ENCODE measurements at places on chromosomes 6 and 20. TPM values are rescaled to one million over a fixed set of nuclear protein-coding genes. Genes with fewer than 3 reads are reported as not detected.

The TNNC2 gene
- total RNA-seq, result not detected

The SNX3 gene
- 62.3 TPM for total RNA-seq

The HM13 gene
- total RNA-seq, result 147 TPM

The HFE gene
- total RNA-seq, result 14.1 TPM

GRCh38 chr6:111258615-111259088 is 171.3 kb downstream of the SLC16A10 start:
- no peak for DNase-seq

DNA sequence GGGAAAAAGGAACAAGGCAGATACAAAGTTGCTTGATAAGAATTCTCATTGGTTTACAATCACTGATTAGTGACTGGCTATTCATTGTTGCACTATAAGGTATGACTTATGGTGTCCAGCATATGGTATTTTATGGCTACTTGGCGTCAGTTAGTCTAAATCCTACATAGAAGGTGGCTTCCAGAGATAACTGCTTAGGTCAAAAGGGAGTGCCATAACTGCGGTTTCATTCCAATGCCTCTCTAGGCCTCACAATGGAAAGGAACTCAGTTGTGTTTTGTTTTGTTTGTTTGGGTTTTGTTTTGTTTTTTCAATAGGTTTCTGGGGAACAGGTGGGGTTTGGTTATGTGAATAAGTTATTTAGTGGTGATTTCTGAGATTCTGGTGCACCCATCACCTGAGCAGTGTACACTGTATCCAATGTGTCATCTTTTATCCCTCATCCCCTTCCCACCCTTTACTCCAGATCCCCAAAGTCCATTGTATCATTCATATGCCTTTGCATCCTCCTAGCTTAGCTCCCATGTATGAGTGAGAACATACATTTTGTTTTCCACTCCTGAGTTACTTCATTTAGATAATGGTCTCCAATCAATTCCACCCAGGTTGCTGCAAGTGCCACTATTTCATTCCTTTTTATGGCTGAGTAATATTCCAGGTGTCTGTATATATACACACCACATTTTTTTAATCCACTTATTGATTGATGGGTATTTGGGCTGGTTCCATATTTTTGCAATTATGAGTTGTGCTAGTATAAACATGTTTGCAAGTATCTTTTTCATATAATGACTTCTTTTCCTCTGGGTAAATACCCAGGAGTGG is 7.0 kb downstream of the GOPC start:
- DNase-seq, result no peak

DNA sequence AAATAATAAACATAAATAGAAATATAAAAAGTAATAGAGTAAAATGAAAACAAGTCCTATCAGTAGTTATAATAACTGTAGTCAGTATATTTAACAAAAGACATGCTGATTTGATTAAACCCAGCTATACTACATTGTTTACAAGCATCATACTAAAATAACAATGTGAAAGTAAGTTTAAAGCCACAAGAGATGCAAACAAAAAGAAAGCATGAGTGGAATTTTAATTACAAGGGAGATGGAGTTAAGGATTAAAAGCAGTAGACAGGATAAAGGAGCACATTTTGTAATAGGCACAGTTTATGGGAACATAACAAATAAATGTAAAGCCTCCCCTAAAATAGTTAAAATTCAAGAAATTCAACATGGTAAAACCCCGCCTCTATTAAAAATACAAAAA is 41.5 kb downstream of the SENP6 start:
- DNase-seq, result no peak

DNA sequence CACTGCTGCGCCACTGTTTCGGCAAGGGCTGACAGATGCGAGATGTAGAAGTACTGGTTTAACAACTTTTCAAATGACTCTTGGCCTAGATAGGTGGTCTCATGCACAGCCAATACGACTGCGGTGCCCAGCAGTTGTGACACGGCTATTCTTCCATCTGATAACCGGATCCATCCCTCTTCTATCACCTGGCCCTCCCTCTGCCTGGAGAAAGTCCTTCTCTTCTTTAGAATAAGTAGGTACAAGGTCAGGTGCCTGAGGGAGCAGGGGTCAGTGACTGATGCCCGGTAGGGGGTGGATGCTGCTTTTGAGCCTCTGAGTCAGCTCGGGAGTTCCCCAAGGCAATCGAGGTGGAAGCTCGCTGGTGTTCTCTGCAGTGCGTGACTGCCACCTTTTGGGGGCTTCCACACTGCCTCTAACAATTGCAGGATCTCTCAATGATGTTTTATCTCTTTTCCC is 166.8 kb upstream of the GRIK2 start:
- DNase-seq, result no peak

- no peak for DNase-seq
These were observed 71.4 kb upstream of the PCSK2 start for GRCh38 chr20:17155401-17155800.

GRCh38 chr6:13065581-13065980 is 262.8 kb downstream of the TBC1D7 start:
- no peak for DNase-seq

- no peak for DNase-seq
These were observed 36.0 kb downstream of the SPDEF start for GRCh38 chr6:34519971-34520644.

- no peak for DNase-seq
These were observed 183.2 kb downstream of the CARMIL1 start for GRCh38 chr6:25462235-25462897.

- DNase-seq, result no peak
These were observed 679 bp upstream of the RING1 start for GRCh38 chr6:33207552-33208090.

- DNase-seq, result peak; percentile 54
These were observed 1.1 kb upstream of the TMEM74B start for GRCh38 chr20:1185790-1186334.

- DNase-seq, result no peak
These were observed 194.3 kb upstream of the MARCKS start for GRCh38 chr6:113662688-113663333.

- DNase-seq, result no peak
These were observed 13.0 kb upstream of the MATN4 start for GRCh38 chr20:45320948-45321595.

DNA sequence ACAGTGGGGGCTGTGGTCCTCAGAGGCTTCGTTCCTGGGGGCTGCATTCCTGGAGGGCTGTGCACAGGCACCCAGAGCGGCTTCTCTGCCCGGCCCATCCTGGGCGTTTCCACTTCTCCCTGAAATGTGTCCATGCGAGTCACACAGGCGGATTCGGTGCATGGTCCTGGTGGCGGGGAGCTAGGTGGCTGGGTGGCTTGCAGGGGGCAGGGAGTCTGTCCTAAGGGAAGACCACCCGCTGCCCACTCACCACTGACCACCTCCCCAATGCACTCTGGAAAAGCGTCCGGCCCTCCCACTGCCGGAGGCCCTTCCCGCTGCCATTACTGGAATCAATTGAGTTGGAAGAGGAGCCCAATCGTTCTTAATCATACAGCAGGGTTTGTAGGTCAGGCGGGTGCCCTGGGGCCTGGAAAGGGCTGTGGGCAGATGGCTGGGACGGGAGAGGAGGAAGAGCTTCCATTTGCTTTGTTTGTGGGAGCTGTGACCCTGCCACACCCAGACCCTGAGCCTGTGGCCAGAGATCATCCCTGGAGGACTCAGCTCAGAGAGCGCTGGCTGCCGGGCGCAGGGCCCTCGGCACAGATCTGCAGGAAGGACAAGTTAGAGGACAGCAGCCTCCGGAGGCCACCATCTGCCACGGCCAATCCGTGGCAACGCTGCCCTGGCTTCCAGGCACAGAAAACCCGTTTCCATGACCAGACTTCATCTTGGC is 6.4 kb downstream of the CHRNA4 start:
- DNase-seq, result no peak

GRCh38 chr6:134247844-134248580 is 69.9 kb downstream of the SGK1 start:
- DNase-seq, result no peak

DNA sequence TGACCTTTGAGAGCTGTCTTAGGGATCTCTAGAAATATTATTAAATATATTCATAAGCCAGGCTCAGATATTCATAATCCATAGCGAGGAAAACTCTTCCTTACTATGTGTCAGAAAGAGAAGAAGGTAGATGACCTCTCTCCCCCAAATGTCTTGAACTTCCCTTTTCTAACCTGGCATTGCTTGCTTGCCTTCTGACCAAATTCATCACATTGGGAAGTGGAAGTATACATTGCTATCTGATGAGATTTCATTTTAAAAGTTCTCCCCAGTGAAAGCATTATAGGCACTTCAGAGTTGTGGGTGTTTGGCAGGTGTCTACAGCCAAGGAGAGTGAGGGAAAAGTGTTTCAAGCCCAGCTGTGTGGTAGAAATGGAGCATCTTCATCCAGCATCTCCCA is 197.3 kb downstream of the ZFAND3 start:
- DNase-seq, result no peak

DNA sequence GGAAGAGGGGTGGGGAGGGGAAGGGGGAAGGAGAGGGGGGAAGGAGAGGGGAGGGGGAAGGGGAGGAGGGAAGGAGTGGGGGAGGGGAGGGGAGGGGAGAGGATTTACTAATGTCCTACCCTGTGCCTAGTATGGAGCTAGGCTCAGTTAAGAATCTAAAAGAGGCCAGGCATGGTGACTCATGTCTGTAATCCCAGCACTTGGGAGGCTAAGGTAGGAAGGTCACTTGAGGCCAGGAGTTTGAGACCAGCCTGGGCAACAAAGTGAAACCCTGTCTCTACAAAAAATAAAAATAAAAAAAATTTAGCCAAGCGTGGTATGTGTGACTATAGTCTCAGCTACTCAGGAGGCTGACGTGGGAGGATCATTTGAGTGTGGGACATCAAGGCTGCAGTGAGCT is 13.0 kb downstream of the UBE2J1 start:
- DNase-seq, result no peak

DNA sequence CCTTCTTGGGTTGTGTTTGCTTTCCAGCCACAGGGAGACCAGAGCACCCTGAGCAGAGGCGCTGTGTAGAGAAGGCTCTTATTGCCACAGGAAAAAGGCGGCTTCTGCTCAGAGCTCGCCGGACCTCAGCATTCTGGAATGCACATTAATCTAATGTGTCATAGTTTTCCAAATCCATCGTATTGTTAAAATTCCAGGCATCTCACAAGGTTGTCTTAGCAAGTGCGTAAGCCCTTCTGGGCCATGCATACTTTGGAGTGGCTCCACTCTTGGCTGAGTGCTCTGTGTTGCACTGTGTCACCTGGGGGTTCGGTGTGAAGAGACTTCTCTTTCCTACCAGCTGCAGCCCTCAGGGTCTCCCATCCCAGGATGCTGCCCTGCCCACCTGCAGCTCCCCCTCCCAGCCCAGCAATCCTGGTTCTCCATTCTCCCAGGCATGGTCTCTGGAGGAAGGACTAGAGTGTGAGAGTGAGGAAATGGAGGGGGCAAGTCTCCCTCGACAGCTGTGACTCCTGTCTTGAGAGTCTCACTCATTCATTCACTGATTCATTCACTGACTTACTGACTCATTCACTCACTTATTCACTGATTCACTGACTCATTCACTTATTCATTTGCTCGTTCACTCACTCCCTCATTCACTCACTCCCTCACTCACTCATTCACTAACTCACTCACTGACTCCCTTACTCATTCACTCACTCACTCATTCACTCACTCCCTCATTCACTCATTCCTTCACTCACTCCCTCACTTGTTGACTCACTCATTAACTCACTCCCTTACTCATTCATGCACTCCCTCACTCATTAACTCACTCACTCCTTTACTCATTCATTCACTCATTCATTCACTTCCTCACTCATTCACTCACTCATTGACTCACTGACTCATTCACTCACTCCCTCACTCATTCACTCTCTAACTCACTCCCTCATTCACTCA is 83.7 kb upstream of the MPC1 start:
- no peak for DNase-seq

GRCh38 chr6:144897441-144897921 is 612.3 kb downstream of the UTRN start:
- no peak for DNase-seq

DNA sequence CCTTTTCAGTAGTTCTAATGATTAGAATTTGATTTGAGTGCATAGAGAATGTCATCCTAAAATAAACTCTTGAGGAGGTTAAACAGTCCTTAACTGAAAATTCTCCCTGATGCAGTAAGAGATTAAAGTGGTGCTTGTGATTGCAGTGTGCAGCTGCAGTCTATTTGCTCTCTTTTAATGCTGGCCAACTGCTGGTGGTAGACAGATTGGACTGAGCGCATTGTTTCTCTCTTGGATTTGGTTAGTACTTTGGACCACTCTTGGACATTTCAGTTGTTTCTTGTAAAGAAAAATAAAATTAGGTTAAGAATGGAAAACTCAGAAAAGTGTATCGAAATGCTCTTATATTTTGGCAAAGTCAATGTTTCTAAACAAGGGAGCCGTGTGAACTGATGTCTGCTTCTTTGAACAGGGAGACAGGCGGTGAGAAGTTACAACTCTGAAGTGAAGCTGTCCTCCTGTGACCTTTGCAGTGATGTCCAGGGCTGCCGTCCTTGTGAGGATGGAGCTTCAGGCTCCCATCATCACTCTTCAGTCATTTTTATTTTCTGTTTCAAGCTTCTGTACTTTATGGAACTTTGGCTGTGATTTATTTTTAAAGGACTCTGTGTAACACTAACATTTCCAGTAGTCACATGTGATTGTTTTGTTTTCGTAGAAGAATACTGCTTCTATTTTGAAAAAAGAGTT is 127.2 kb downstream of the CD109 start:
- DNase-seq, result no peak

GRCh38 chr6:41560431-41561192 is 14.4 kb downstream of the FOXP4 start:
- no peak for DNase-seq

- DNase-seq, result no peak
These were observed 58.8 kb downstream of the REV3L start for GRCh38 chr6:111423960-111424846.

DNA sequence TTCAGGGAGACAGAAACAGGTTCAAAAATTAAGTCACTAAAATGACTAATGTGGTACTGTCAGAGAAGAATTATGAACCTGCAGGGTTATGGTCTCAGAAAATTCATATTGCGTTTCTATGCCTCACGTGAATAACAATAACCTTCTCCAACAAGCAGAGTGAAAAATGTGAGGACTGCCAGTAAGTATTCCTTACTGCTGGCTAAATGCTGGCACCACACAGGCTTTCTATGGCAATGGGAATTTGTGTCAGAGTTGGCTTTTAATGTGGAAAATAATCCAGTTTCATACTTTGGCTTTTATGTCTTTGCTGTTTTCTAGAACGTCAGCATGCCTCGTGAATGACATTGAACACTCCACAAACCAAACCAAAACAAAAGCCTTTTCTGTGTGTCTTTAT is 656.0 kb downstream of the KIF16B start:
- DNase-seq, result no peak

GRCh38 chr6:52377538-52378221 is 15.7 kb downstream of the PAQR8 start:
- DNase-seq, result no peak

DNA sequence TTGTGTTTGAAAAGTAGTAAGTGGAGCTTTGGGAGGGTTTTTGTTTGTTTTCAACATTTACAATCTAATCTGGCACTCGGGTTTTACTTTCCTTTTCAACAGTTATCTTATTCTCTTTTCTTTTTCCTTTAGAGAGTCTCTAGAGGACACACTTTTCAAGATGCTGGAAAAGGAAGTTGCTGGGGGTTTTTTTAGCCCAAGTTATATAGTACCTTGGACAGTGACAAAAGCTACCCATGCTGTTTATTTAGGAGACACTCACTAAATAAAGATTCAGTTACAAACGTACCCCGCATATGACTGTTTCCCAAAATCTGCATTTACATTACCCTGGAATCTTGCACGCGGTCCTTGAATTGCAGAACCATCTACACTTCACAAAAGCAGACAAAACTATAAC is 78.8 kb downstream of the MAP7 start:
- DNase-seq, result no peak
